ENCODE measurements at places on chromosomes 1 and 21. TPM values are rescaled to one million over a fixed set of nuclear protein-coding genes. Genes with fewer than 3 reads are reported as not detected.

IRF6 gene
- total RNA-seq = not detected

CASQ2 gene
- total RNA-seq = 0.17 TPM

OR10X1 gene
- total RNA-seq = not detected

DNA sequence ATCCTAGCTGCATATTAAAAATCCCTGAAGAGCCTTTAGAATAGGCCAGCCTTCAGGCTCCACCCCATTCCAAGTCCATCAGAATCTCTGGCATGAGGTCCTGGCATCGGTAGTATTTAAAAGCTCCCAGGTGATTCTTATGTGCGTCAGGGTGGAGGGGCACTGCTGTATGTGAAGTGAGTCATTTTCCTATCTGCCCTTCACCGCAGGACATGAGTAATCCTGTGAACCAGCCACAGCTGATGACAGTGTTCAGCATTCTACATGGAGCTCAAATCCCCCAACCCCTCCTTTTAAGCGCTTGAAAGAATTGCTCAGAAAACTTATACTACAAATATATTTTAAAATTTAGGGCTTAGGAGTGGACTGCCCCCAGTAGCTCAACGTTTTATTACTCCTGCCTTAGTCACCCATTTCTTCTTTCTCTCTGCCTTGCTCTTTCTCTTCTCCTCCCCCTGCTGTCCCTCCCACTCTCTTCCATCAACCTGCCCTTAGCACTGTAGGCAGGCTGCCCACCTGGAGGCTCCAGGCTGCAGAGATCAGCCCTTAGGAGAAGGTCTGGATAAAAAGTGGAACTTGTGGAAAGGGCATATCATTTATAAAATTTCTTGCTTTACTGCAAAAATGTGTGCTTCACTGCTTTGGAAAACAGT, 73.8 kb upstream of the ZNF281 start:
- peak; percentile 91 for DNase-seq

- no peak for DNase-seq
These were observed 74.4 kb downstream of the LHX9 start for GRCh38 chr1:197991594-197991993.

- DNase-seq = no peak
These were observed 2.9 kb downstream of the C2CD2 start for GRCh38 chr21:41950941-41951351.

GRCh38 chr1:28193701-28194161, 17.2 kb upstream of the PTAFR start:
- no peak for DNase-seq

GRCh38 chr1:220803401-220804201, 16.9 kb downstream of the MTARC1 start:
- DNase-seq = peak; percentile 36

DNA sequence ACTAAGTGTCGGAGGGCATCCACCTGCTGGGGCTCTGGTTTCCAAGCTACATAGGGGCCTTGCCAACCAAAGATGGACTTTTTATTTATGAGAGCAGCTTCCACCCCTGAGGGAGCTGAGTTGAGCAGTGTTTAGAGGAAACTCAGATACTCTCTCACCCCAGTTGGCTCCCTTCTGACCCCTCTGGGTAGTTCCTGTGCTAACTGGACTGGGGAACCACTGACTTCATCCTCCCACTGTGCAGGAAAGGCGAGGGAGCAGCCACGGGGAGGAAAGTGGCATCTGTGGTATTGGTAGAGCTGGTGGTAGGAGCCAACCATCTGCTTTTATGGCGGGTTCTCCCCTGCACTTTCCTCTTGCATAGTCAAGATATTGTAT, 70.4 kb downstream of the MPZL1 start:
- no peak for DNase-seq

DNA sequence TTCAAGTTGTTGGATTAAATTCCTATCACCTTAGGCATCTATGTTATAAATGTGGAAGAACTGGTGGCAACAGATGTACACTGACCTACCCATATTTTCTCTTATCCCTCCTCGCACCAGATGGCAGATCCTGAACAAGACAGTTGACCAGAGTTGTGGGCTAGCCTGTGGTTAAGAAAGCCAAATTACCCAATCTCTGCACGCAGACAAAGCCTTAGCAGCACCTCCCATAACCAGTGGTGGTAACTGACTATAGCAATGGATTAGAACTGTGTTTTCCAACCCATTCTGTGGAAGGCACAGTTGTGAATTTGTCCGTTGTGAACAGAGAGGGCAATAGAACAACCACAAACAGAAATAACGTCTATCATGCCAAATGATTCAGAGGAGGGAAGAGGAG, 20.6 kb downstream of the ABCB10 start:
- DNase-seq = peak; percentile 83

- DNase-seq = no peak
These were observed 294.4 kb downstream of the CAMTA1 start for GRCh38 chr1:7079637-7080036.

- no peak for DNase-seq
These were observed 43.4 kb downstream of the URB1 start for GRCh38 chr21:32349333-32349944.

GRCh38 chr1:228004331-228004855, 2.4 kb upstream of the WNT3A start:
- peak; percentile 15 for DNase-seq

DNA sequence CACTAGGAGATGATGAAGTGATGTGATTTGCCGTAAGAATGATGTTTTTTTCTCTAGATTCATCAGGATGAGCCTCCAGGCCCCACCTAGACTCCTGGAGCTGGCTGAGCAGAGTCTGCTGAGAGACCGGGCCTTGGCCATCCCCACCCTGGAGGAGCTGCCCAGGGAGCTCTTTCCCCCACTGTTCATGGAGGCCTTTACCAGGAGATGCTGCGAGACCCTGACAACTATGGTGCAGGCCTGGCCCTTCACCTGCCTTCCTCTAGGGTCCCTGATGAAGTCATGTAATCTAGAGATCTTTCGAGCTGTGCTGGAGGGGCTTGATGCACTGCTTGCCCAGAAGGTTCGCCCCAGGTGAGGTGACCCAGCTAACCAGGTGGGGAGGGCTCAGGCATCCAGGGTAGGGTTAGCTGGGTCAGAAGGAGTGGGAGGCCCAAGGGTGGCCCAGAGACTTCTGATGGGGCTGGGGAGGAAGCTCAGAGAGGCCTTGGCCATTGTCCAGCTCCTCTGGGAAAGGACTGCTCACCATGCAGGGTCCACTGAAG, 1.3 kb downstream of the PRAMEF12 start:
- no peak for DNase-seq

GRCh38 chr1:20052386-20052785, 17.6 kb upstream of the PLA2G5 start:
- DNase-seq = no peak

DNA sequence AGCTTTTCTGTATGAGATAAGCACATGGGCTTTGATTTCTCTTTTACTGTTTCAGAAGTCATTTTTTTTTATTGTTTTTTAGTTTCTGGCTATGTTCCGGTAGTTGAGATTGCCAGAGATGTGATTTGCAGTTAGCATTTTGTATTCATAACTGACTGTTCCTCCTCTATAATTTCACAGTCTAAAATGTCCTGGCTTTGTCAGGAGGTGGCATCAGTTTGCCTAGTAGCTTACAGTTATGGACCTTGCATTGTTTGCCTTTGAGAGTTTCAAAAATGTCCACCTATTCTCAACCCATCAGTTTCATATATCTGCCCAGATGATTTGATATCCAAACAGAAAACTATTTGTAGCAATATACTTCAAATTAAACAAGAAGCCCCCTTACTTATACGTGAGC, 39.5 kb upstream of the ST6GALNAC3 start:
- DNase-seq = peak; percentile 0
